ENCODE measurements at places on chromosomes 5 and 9.

GRCh38 chr5:16725575-16725974 is 108.8 kb upstream of the RETREG1 start:
- DNase-seq, result no peak

- DNase-seq, result no peak
These were observed 23.7 kb upstream of the LOX start for GRCh38 chr5:122101636-122102285.

DNA sequence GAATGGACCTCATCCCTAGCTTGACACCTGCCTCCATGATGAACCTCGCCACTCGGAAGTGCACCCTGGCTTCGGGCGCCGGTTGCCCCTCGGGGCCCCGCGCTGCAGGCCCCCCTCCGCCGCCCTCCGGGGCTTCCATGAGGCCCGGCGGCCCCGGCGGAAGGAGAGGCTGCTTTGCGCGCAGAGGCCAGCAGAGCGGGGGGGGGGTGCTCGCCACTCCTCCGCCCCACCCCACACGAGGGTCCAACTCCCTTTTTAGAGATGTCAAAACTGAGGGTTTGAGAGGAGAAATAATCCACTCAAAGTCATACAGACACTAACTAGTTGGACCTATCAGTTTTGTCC is 7.9 kb downstream of the DUSP1 start:
- DNase-seq, result no peak

- no peak for DNase-seq
These were observed 695.0 kb downstream of the DTWD2 start for GRCh38 chr5:118293378-118293777.

DNA sequence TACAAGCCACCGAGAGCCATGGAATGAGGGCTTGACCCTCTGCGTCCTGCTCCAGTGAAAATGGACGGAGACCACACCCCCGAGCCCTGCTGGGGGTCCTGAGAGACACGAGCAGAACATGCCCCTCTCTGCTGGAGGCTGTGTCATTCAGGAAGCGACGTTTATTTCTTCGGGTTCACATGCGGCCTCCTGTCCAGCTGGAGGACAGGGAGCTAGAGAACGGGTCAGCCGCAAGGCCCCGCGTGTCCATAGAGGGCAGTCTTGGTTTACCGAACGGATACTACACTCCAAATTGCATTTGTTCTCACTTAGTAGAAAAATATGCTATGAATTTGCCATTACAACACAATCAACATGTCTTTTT is 36.1 kb downstream of the MRPL36 start:
- peak; percentile 6 for DNase-seq

DNA sequence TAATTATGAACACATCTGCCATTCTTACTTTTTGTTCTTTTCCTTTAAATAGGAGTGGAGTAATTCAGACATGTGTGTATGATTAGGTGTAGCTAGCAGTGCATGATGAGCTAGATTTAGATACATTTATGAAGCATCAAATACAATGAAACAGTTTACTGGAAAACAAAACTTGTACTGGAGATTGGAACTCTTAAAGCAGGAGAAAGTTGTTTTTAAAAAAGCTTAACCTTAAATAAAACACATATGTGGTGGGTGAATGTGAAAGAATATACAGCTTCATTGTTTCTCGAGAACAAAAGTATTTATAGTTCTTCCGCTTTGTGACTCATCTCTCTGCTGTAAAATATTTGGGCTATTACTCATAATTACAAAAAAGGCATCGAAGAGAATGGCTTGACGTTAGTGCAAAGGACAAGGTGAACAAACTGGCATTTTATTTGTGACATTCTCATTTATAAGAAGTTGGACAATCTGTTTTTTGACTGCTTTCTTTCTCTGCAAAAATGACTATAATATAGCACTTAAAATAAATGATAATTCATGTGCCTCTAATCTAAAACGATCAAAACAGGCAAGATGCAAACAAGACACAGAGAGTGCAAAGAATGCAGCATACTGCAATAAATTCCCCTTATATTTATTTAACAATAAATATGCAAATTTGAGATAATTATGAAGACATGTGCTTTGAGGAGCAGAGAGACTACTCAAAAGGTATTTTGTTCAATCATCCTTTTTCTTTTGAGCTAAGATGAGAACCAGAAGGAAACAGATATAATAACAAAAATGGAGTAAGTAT is 478.8 kb downstream of the CETN3 start:
- DNase-seq, result no peak

GRCh38 chr5:143101121-143101520 is 302.4 kb downstream of the NR3C1 start:
- DNase-seq, result no peak

DNA sequence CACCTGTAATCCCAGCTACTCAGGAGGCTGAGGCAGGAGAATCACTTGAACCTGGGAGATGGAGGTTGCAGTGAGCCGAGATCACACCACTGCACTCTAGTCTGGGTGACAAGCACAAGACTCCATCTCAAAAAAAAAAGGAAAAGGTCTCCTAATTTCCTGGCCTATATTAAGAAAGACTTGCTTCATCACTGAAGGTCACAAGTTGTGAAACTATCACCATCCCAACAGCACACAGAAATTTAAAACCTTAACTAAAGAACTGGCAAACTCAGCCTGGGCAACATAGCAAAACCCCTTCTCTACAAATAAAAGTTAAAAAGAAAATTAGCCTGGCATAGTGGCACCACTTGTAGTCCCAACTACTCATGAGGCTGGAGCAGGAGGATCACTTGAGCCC is 17.2 kb downstream of the FRMD3 start:
- no peak for DNase-seq

- no peak for DNase-seq
These were observed 663.7 kb upstream of the MEF2C start for GRCh38 chr5:89546657-89547056.

DNA sequence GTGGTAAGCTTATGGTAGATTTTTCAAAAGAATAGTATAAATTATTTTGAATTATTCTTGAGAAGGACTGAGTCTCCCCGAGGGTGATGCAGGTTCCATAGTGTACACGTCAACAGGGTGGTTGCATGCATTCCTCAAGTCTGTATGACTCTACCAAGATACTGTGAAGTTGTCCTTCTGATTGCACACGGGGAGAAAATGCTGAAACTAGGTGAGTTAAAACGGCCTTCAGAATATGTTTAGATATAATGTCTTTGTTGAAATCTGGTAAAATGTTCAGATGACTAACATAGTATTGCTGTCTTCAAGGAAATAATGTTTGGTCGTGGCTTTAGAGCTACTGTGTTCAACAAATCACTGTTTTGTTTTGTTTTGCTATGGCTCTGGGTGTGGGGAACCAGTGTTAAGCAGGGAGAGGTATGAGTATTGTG is 22.4 kb upstream of the TNFAIP8 start:
- DNase-seq, result no peak

- no peak for DNase-seq
These were observed 33.1 kb downstream of the BTF3 start for GRCh38 chr5:73531356-73531755.

GRCh38 chr5:137236849-137237507 is 262.1 kb downstream of the SPOCK1 start:
- DNase-seq, result no peak

DNA sequence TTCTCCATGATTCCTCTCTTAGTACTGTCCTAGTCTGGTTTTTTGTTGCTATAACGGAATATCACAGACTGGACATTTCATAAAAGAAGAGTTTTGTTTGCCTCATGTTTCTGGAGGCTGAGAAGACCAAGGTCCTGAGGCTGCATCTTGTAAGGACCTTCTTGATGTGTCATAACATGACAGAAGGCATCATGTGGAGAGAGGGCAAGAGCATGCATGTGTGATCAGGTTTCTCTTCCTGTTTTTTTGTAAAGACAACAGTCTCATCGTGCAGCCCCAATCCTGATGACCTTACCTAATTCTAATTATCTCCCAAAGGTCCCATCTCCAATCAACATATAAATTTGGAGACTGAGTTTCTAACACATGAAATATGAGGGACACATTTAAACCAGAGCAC is 108.4 kb downstream of the MSX2 start:
- DNase-seq, result no peak

- no peak for DNase-seq
These were observed 383.7 kb downstream of the DMAC1 start for GRCh38 chr9:7415836-7416235.
